ENCODE measurements at places on chromosomes 16 and 17.

DNA sequence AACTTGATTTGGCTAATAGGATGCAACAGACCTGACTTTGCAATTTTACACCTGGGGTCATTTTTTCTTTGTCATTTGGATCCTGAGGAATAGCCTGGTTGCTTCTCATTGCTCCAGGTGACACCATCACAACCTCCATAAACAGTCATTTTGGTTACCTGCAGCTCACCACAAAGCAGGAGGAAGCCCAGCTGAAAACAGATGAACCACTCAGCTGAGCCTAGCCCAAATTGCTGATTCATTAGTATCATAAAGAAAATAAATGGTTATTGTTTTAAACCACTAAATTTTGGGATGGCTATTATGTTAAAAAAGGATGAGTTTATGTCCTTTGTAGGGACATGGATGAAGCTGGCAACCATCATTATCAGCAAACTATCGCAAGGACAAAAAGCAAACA is 841.0 kb upstream of the EEF2KMT start:
- DNase-seq = no peak

- DNase-seq = no peak
Measured at GRCh38 chr17:82230609-82231311, 1.9 kb downstream of the SLC16A3 start.

- no peak for DNase-seq
Measured at GRCh38 chr16:68128577-68129305, 43.6 kb downstream of the NFATC3 start.

GRCh38 chr16:15876503-15876902 is 11.9 kb downstream of the CEP20 start:
- DNase-seq = no peak

DNA sequence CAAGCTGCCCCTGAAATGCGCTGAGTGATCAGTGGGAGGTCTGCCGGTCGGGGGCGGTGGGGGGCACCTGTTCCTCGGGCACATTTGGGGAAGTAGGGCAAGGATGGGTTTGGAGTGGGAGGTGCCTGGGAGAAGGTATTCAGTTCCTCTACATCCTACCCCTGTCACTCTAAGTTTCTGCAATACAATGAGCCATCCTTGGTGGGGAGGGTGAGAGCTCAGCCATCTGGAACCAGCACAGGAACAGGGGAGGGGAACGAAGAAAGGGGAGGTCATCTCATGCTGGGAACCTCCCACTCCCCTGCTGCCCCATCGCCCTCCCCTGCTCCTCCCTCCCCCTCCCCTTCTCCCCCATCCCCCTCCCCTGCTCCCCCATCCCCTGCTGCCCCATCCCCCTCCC is 4.2 kb downstream of the DPH1 start:
- no peak for DNase-seq

DNA sequence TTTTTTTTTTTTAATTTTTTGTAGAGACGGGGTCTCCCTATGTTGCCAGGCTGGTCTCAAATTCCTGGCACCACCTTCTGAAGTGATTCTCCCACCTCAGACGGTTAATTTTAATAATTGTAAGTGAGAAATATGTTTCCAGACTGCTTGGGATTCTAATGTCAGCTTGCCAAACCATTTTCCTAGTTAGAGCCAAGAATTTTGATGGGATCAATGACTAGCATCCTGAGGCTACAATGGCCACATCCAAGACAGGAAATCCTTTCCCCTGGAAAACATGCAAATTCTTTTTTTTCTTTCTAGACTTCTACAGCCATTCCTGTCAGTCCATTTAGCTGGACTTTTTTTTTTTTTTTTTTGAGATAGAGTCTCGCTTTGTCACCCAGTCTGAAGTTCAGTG is 32.6 kb downstream of the IGF2BP1 start:
- no peak for DNase-seq

DNA sequence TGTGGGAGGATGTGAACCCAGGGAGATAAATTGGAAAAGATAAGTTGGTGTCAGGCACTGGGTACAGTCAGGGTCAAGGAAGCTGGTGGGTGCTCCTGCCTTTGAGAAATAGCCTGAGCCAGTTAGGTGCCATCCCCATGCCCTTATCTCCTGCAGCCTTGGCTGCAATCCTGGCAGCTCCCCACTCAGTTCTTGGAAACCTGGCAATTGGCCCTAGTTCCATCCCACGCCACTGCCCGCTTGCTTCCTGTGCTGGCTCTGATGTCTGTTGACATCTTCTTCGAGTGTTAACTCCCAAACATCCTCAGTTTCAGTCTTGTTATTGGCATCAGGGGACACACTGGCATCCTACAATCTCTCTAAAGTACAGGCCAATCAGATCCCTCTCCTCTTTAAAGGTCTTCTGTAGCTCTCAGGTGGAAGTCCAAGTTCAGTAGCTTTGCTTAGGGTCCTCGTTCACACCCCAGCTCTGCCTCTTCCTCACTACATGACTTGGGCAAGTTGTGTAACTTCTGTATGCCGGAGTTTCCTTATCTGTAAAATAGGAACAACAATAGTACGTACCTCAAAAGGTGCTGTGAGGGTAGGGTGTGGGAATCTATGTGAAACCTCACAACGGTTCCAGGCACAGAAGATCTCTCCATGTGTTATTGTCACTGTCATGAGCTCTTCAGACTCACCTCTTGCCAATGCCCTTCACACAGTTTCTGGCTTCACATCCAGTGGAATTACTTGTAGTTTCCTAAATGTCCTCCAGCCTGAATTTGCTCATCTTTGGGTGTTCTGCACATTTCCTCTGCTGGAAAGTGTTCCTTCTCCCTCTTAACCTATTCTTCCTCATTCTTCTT is 13.5 kb upstream of the PRKAR1A start:
- DNase-seq = no peak

GRCh38 chr17:55295411-55296170 is 30.8 kb downstream of the HLF start:
- no peak for DNase-seq

DNA sequence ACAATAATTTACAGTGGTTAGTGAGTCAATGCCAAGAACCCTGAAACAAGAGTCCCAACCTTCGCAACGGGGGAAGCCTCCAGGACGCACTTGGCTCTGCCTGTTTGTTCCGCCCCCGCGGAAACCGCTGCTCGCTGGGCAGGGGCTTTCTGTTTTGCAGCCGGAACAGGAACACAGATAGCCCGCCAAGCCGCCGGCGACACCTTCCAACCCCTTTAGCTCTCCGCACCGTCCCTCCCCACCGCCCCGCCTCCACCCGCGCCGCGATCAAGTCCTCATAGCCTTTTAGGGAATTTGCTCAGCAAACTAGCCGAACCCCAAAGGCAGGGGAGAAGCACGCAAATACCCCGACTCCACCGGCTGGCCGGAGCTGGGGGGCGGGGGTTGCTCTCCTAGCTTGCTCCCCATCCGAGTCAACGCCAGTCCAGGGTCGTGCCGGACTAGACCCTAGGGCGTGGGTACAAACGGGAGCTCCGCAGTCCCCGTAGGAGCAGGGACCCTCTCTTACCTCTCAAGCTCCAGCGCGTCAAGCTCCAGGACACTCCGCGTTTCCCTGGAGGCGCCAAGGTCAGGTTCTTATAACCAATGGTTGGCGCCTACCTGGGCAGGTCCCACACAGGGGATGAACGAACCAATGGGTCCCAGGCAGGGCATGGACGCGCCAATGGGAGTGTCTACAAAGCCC is at the start of gene SLFN13:
SLFN13 (minus strand) TSS at position 553 of the 685 bp plus-strand sequence. CDS start 3,086 bp downstream, outside the sequence.
- no peak for DNase-seq

GRCh38 chr16:88888461-88889387 is 22.3 kb upstream of the PABPN1L start:
- no peak for DNase-seq

DNA sequence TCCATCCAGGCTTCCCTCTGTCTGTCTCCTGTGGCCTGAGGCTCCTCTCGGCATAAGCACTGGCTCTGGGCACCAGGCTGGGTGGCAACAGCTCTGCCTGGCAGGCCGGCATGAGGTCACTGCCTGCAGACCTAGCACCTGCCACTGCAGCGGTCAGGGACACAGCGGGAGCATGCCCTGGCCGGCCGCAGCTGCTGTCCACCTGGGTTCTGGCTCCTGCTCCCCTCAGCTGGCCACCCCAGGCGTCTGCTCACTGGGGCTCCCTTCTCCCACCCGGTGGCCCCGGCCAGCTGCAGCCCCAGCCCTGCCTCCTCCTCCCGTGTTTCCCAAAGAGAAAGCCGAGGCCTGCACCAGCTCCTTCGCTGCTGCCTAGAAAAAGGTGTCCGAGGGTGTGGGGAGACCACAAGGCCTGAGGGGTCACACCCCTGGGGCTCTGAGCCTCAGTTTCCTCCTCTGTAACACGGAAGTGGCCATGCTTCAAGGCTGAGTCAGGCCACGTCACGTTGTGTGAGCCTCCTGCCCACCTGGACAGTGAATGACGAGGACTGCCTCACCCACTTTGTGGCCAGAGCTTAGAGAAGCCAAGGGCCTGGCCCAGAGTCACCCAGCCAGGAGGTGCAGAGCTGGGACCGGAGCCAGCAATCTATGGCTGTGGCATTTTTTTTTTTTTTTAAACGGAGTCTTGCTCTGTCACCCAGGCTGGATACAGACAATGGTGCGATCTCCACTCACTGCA is 6.7 kb downstream of the NTHL1 start:
- DNase-seq = no peak

GRCh38 chr17:71338396-71338795 is 782.4 kb upstream of the SOX9 start:
- no peak for DNase-seq

- no peak for DNase-seq
Measured at GRCh38 chr17:30229012-30229411, 6.5 kb downstream of the SLC6A4 start.

- DNase-seq = no peak
Measured at GRCh38 chr16:9134306-9134705, 42.9 kb downstream of the HAPSTR1 start.

- DNase-seq = no peak
Measured at GRCh38 chr17:72846399-72846798, 246.1 kb downstream of the SLC39A11 start.

- no peak for DNase-seq
Measured at GRCh38 chr17:44277976-44278375, 10.0 kb upstream of the SLC4A1 start.

- DNase-seq = no peak
Measured at GRCh38 chr17:74288785-74289184, 14.8 kb downstream of the DNAI2 start.

DNA sequence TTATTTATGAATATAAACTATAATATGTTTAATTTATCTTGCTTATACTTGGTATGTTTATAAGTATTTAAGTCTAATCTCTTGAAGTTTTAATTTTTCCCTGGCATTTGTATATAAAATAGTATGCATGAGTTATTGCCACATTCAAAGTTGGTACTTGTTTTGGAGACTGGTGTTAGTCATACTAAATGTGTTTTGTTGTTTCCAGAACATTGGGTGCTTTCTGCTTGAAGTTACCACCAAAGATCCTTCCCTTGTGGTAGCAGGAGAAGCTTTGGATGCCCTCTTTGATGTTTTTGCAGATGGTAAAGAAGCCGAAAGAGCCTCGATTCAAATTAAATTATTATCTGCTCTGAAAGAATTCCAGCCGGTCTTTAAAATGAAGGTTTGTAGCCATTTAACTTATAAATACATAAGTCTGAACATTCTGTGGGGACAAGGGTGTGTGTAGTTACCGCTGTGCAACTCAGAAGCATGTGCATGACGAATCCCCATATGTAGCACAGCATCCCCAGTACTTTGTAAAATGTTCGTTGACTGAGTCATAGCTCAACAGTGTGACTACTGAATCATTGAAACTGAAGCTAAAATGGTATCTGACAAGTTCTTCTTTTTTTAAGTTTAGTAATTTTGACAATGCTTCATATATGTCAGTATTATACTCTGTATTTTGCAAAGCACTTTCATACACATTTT is 36.4 kb downstream of the HEATR3 start:
- DNase-seq = no peak

DNA sequence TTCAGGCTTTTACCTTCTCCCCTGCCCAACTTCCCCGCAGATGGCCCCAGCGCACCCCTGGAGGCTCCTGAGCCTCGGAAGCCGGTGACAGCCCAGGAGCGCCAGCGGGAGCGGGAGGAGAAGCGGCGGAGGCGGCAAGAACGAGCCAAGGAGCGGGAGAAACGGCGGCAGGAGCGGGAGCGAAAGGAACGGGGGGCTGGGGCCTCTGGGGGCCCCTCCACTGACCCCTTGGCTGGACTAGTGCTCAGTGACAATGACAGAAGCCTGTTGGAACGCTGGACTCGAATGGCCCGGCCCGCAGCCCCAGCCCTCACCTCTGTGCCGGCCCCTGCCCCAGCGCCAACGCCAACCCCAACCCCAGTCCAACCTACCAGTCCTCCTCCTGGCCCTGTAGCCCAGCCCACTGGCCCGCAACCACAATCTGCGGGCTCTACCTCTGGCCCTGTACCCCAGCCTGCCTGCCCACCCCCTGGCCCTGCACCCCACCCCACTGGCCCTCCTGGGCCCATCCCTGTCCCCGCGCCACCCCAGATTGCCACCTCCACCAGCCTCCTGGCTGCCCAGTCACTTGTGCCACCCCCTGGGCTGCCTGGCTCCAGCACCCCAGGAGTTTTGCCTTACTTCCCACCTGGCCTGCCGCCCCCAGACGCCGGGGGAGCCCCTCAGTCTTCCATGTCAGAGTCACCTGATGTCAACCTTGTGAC is 3.6 kb downstream of the MAPK7 start:
- no peak for DNase-seq

DNA sequence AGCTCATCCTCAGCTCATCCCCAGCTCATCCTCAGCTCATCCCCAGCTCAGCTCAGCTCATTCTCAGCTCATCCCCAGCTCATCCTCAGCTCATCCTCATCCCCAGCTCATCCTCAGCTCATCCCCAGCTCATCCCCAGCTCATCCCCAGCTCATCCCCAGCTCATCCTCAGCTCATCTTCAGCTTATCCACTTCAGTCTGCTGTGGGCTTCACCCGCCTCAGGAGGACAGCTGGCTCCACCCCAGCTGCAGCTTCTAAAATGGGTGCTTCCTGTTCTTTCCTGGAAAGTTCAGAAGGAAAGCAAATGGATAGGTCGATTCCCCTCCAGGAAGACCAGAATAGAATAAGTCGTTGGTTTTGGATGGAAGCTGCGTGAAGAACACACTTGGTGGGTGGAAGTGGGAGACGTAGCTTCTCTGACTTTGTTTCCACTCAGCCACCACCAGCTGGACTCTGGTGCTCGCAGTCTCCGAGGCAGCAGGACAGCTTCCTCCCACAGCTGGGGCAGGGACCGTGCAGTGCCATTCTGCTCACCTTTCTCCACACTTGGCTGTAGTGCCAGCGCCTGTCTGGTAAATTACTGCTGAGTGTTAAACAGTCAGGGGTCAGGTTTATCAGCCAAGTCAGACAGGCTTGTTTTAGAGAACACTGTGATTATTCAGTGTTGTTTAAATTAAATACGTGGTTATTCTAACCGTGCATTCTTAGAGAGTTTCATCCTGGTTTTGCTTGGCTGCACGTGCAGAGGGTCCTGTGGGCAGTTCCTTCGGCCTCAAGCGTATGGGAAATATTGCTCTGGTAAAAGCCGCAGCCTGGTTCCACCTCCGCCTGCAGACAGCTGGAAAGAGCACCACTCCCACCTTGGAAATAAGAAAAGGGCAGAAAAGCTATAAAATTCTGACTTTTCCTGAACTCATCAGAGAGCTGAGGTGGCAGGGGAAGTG is 61.0 kb upstream of the CHMP6 start:
- no peak for DNase-seq

All from NCI-H1105 (cell line).